ENCODE measurements at places on chromosomes 6 and 20.

DNA sequence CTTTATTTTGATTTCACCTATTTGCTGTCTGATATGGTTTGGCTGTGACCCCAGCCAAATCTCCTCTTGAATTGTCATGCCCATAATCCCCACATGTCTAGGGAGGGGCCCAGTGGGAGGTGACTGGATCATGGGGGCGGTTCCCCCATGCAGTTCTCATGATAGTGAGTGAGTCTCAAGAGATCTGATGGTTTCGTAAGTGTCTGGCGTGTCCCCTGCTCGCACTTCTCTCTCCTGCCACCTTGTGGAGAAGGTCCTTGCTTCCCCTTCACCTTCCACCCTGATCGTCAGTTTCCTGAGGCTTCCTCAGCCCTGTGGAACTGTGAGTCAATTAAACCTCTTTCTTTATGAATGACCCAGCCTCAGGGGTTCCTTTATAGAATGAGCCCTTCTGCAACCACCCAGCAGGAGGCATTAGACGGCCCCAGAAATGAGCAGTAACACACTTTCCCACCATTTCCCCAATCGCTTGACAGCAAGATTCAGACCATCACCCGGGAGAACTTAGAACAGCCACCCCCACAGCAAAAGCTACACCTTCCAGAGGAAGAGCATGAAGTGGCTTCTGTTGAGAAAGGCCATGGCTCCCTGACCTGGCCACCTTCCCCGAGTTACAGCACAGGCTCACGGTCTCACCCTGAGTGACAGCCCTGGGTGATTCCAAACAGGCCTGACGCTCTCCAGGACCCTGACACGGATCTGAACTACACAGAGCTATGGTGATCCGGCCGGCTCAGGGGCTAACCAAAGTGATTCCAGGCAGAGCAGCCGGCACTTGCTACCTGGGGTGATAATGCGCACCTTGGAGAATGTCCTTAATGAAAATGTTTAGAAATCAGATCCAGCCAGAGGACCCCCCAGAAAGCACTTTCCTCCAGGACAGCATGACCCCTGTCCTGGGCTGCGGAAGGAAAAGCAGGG is 131.2 kb upstream of the CDH4 start:
- DNase-seq = no peak

DNA sequence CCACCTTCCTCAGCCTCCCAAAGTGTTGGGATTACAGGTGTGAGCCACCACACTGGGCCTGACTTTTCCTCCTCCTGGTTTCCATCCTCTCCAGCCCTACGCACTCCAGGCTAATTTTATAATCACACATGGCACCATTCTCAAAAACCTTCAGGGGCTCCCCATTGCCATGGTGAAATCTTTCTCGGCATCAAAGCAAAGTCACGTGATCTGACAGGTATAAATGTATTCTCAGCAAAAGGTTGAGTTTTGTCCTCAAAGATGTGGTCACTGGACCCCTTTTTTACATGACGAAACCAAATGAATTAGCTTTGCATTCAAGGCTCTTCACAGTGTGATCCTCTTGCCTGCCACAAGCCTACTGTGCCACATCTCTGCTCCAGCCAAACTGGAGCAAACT is 15.5 kb downstream of the ARMC12 start:
- DNase-seq = no peak

DNA sequence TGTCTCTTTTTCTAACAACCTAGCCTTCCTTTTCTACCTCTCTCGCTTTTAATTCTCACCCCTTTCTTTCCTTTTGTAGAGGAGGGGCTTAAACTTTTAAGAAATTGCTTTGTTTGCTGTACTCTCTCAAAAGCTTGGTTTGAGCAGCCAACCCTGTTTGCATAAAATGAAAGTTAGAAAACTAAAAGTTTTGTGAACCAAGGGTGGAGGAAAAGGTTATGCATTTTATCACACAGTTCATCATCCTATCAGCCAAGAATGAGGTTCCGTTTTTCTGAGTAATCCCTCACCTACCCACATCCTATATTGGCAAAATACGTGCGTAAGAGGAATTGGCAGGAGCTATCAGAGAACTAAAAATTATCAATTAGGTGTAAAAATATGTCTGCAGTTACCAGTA is 42.8 kb upstream of the LOC128125822 start:
- no peak for DNase-seq

- no peak for DNase-seq
Observed at GRCh38 chr20:19024296-19025035, 188.0 kb upstream of the SLC24A3 start.

DNA sequence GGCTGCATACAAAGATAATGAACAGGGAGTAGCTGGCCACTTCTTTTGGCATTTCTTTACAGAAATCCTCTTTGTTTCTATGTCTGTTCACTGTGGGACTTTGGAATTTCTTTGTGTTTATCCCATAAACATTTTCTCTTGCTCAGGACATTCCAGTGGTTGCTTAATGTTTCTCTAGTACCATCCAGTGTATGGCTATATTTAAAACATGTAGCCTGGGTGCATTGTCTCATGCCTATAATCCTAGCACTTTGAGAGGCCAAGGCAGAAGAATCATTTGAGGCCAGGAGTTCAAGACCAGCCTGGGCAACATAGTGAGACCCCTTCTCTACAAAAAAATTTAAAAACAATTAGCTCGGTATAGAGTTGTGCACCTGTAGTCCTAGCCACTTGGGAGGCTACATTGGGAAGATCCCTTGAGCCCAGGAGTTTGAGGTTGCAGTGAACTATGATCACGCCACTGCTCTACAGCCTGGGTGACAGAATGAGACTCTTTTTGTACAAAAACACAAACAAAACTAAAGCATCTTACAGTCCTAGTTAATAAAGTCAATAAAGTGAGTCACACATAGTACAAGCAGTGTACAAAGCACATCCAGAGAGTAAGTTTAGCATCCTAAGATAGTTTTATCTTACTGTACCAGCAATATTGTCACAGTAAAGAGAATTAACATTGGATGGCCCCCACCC is 63.3 kb downstream of the ZFAND3 start:
- no peak for DNase-seq

- DNase-seq = no peak
Observed at GRCh38 chr6:136989571-136990241, 55.1 kb downstream of the IL20RA start.

DNA sequence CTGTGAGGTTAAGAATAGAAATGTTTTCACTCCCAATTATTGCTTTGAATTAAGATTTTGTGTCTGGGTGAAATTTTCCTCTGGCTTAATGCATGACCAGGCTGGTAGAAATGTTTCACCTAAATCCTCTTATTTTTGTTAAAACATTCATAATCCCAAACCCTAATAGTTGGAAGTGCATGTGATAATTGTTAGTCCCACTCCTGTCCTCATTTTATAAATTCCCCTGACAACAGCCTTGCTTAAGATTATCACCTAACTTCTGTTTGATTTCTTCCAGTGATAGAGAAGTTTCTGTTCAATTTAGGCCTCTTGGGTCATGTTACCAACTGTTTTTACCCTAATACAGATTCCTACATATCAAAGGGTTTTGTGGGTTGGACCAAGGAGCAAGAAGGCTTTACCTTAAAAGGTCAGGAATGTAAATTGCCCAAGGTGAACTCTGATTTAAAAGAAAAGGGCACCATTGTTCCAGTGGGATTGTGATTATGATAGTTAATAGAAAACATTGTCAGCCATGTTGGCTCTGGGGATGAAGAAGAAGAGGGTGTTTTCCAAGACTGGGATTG is 158.7 kb upstream of the CENPW start:
- no peak for DNase-seq

Data from natural killer cell (primary cell).